ENCODE measurements at places on chromosomes 6 and 20.
A peak's percentile ranks its signal among the peaks of the same experiment; 100 is the strongest.

GRCh38 chr6:105794239-105794638 lies 291.9 kb upstream of the PRDM1 start:
- DNase-seq: no peak

DNA sequence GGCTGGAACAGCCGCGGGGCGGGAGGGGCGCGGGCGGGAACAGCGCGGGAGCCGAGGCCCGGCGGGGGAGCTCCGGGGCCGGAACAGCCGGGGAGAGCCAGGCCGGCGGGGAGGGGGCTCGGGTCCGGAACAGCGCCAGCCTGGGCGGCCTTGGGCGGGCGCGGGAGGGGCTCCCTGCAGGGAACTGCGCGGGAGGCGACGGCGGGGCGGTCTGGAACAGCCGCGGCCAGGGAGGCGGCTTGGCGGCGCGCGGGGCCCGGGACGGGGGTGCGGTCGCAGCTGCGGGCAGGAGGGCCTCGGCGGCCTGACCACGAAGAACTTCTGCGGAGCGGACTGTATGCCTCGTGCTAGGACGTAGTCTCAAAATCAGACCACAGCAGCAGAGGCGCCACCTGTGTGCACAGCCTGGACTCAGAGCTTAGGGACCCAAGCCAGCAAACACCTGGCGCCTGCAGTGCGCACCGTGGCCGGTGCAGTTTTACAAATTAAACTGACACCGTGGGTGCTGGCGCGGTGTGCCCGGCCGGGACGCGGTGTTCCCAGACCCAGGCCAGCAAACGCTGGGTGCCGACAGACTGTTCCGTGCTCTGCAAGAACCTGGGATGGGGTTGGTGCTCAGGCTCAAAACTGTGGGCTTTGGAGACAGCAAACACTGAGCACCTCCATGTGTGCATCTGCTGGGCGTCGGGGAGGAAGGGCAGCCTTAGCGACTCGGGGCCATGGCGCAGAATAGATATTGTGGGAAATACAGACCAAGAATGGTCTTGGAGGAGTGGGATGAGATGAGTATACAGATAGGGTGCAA lies 572 bp downstream of the ZNF341 start:
- DNase-seq: peak; percentile 86

GRCh38 chr6:119463081-119463626 lies 113.6 kb upstream of the MAN1A1 start:
- no peak for DNase-seq

DNA sequence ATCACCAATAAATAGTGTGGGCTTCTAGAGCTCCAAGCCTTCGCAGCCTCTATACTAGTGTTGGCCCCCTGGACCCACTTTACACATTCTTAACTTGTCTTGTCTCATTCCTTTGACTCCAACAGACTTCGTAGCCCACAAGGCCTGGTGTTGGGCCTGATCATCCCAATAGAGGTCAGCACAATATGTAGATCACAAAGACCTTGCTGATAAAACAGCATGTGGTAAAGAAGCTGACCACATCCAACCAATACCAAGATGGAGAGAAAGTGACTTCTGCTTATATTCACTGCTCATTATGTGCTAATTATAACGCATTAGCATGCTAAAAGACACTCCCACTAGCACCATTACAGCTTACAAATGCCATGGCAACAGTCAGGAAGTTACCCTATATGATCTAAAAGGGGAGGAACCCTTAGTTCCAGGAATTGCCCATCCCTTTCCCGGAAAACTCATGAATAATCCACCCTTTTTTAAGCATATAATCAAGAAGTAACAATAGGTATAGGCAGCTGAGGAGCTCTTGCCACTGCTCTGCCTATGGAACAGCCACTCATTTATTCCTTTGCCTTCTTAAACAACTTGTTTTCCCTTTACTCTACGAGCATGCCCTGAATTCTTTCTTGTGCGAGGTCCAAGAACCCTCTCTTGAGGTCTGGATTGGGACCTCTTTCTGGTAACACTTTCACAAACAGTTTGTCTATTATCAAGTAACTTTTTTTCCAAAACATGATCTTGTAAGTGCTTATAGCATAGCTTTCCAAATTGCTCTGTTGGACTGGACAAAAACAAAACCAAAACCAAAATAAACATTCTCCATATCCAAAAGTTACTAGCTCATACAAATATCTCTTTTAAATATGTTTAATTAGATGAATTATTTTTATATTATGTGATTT lies 54.6 kb upstream of the ECHDC1 start:
- DNase-seq: no peak

GRCh38 chr6:47079638-47080037 lies 37.5 kb upstream of the ADGRF1 start:
- DNase-seq: peak; percentile 48

- DNase-seq: no peak
These were observed 18.2 kb downstream of the GLYATL3 start for GRCh38 chr6:49517919-49518318.

DNA sequence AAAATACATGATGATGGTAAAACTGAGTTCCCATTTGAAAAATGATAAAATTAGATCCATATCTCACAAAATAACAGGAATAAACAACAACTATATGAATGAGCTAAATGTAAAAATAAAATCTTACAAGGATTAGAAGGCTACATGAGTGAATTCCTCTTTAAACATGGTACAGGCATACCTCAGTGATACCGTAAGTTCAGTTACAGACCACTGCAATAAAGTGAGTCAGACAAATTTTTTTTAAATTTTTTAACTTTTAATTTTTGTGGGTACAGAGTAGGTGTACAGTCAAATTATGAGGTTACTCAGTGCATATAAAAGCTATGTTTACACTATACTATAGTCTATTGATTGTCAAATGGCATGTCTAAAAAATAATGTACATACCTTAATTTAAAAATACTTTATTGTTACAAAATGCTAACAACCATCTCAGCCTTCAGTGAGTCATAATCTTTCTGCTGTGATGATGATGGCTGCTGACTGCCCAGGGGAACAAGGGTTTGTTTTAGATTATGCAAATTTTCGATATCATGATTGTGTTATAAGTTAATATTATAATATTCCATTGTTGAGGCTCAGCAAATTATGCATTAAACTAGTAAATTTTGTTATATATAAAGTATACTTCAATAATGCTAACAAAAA lies 222.8 kb upstream of the RUNX2 start:
- DNase-seq: peak; percentile 70

- no peak for DNase-seq
These were observed 110.4 kb upstream of the SCAF8 start for GRCh38 chr6:154622618-154623336.

GRCh38 chr20:50043573-50044352 lies 61.0 kb downstream of the SNAI1 start:
- DNase-seq: no peak

DNA sequence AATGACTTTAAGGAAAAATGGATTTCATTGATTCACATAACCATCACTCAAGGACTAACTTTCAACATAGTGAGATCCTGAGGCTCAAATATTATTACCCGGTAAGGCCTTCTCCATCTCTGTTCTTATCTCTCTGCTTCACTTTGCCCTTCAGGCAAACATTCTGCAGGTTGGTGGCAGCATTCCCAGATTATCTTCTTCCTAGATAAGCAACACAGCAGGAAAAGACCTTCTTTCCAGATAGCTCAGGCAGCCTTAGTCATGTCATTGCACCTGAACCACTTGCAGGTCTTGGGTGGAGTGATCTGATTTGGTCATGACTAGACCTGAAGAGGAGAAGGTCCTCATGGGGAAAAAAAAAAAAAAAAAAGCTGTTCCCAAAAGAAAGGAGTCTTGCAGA lies 5.3 kb upstream of the HIVEP2 start:
- no peak for DNase-seq
